Activated naive CD8-positive, alpha-beta T cell treated with anti-CD3 and anti-CD28 coated beads for 36 hours (primary cell): ENCODE measurements at places on chromosomes 11 and 22. TPM values are rescaled to one million over a fixed set of nuclear protein-coding genes. Genes with fewer than 3 reads are reported as not detected.

GRCh38 chr11:66429983-66430602 is 8.6 kb downstream of the MRPL11 start:
- peak; percentile 71 for DNase-seq

- DNase-seq: no peak
These were observed 3.9 kb downstream of the LRRC10B start for GRCh38 chr11:61512435-61512834.

- DNase-seq: no peak
These were observed 60.1 kb downstream of the PDE3B start for GRCh38 chr11:14703731-14704130.

DNA sequence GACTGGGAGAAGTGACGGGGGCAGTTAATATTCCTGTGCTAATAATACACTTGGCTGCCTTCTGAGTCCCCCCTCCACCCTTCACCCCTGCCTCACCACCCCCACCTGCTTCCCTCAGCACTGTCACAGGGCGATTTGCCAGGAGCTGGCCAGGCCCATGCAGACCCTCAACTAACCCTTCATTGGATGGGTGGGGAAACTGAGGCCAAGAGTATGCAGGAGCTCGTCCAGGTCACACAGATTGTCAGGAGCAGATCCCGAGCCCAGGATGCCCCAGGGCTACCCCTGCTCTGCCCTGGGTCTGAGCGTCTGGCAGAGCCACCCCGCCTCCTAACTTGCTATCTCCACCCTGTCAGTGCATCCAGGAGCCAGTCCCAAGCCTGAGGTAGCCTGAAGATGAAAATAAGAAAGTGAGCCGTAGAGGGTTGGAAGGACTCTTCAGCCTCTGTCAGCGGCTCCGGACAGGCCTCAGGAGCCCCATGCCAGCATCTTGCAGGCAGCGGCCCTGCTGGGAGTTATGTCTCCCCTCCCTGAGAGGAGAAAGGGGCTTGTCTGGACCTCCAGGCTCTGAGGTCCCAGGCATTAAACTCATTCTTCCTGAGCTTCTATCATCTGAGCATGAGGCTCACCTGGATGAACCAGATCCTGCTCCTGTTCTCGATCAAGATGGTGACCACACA is 6.2 kb downstream of the TPBGL start:
- DNase-seq: no peak

GRCh38 chr22:22479999-22480532 is 28.5 kb downstream of the ZNF280B start:
- no peak for DNase-seq

DNA sequence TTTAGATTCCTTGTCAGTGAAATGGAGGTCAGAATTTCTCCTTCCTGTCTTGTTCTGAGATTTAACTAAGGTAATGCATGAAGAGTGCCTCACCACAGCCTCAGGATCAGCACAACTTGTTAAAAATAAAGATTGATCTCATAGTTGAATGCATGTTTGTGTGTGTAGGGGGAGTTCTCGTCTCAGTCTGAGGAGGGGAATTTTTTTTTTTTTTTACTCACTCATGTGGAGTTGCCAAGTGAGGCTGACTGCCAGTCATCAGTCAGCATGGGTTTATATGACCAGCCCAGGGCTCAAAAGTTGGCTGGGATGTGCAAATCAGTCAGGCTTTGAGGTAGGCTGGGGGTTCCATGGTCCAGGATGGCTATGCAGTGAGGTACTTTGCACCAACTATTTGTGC is 113.2 kb downstream of the FANCF start:
- no peak for DNase-seq

Gene OOSP2
- total RNA-seq: not detected

DNA sequence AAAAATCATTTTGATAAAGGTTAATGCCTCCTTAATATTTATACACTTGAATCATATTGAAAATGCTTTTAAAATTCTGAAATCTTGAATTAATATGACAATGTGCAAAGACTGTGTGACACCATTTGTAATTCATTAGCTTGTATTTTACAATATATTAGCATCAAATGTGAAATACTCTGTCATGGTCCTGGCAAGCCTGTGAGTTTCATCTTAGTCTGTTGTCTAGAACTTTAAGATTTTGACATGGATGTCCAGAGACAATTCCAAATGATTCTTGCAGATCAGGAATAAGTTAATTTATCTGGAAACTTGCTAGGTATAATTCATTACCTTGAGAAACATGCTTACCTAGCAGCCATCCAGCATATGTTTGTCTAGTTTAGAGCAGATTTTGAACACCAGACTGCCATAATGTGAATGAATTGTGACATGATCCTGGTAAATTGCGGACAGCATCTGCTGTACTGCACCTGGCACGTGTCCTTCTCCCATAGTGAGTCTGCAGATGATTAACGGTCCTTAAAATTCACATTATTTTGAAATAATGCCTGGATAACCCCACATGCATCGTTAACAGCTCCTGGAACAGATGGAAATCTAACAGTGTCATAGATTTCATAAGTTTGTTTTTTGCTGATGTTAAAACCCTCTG is 34.5 kb upstream of the DEUP1 start:
- no peak for DNase-seq

DNA sequence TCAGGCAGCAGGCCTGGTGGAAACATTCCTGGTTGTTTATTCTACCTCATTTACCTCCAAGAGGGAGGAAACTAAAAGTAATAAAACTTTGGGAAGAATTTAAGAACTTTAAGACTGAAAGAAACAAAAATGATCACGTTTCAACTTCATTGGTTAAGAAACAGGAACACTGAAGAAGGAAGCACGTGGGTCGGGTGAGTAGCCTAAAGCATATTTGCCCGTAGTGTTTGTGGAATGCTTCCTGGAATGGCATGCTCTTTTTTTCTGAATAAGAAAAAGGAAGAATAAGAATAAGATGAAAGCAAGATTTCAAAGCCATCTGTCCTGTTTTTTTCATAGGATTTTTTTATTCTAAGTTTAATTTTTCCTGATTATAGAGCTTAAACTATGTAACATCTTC is 83.1 kb downstream of the WNT11 start:
- no peak for DNase-seq

Gene MRGPRX3
- total RNA-seq: not detected

DNA sequence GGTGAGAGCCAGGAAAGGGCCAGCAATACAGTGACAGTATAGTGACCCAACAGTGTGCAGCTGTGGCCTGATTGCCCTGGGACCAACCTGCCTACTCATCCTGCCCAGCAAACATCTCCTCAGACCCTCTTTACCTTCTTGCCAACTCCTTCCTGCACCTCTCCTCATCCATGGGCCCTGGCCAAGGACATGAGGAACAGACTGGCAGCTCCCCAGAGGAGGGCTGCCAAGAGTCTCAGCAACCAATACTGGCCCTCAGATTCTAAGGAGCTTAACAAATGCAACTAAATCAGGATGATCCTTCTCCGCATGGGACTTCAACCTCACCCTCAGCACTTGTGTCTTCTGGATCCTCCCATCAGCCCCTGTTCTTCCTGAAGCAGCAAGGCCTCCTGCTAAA is 77.0 kb downstream of the RPL27A start:
- DNase-seq: no peak

Gene SHISA8
- total RNA-seq: 0.68 TPM

Gene PHOX2A
- not detected for total RNA-seq

Gene BATF2
- 0.08 TPM for total RNA-seq

Gene OR5M11
- total RNA-seq: not detected

DNA sequence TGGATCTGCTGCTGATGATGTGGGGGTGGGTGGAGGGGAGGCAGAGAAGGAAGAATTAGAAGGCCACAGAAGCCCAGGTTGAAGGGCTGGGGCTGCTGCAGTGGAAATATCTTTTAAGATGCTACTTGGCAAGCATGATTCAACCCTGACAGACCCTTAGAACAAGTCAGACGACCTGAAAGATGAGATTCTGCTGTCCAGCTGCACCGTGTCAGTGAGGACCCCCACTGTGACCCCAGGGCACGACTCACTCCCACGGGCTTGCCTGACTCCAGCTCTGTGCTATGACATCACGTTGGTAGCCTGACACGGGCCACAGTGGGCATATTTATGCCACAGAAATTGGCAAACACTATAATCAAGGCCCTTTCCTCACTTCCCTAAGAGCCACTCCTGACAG is 36.0 kb downstream of the LRFN4 start:
- DNase-seq: no peak

GRCh38 chr11:33557201-33557600 is 143.4 kb downstream of the C11orf91 start:
- DNase-seq: no peak

Gene GAS2
- 1.9 TPM for total RNA-seq

GRCh38 chr22:35305525-35306070 is 5.9 kb downstream of the TOM1 start:
- DNase-seq: no peak

DNA sequence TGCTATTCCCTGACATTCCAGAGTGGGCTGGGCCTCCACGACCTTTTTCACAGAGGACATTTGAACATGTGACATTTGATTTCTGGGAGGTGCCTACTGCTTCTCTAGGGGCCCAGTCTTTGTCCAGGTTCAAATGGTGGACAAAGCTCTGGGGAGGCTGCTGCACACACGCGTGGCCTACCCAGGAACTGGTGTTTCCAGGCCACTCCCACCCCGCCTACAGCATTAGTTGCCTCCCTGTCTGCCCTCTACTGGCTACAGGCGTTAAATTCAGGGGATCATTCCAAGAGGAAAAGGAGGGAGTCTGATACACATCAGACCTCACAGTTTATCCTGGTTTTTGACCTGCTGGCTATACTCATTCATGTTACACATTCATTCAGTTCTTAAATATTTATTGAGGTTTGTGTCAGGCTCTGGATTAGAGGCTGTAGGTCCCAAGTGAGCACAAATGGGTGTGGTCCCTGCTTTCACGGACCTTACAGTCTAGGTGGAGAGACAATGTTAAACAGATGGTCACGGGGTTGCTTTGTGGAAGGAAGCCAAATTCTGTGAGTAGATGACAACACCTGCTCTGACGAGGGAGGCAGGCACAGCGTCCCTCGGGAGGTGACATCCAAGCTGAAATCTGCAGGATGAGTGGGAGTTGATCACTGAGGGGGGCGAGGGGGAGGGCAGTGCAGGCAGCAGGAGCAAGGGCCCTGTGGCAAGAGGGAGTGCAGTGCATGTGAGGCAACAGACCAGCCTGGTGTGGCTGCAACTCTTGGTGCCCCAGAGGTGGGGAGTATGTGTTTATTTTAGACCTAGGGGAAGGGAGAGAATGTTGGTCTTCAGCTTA is 11.8 kb downstream of the TUB start:
- peak; percentile 50 for DNase-seq

Gene UBASH3B
- total RNA-seq: 30.6 TPM

- no peak for DNase-seq
These were observed 32.7 kb upstream of the PARVG start for GRCh38 chr22:44147821-44148574.

Gene PLAAT4
- total RNA-seq: 40.5 TPM

DNA sequence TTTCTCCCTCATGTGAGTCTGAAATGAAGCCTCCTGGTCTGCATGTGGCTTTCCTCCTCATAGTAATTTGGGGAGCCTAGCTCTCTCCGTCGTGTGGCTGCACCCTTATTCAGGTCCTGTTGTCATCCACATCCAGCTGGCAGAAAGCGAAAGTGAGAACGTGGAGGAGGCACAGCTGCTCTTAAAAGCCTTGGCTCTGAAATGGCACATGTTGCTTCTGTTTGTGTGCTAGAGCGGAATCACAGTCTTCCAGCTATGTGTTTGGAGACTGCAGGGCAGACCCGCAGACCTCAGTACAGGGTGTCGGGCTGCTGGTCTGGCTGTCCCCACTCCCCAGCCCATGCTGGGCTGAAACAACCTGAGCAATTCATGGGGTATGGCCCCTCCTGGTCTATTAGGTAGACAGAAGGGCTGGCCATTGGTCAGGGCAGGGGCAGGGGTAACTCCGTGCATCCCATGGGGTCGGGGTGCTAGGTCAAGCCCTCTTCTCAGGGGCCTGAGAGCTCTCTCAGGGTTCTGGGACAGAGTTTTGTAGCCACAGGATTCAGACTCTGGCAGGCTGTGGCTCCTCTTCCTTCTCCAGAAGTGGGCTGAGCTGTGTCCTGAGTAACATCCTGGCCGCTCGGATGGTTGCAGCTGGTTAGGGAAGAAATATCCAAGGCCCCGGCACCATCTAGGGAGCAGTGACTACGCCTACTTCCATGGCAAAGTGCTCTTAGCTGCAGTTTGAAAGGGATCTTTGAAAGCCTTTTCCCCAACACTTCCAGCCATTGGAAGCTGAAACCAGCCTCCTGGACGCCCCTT is 50.6 kb downstream of the C11orf96 start:
- no peak for DNase-seq

Gene EXPH5
- 3.1 TPM for total RNA-seq

DNA sequence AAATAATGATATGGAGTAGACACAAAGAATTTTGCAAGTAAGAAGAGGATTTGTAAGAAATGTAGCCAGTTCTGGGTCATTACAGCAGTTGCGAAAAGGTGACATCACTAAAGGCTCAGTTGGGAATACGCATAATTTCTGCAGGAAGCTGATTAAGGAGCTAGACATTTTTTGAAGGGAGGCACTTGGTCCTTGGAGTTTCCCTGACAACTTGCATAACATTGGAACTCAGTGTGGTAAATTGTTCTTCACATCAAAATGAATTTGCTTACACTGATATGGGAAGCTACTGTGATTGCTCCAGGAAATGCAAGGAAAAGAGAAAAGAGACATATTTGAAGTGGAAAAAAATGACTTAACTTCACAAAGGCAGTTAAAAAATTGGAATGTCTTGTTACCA is 626.1 kb downstream of the NELL1 start:
- no peak for DNase-seq

Gene RHOD
- 0.50 TPM for total RNA-seq

DNA sequence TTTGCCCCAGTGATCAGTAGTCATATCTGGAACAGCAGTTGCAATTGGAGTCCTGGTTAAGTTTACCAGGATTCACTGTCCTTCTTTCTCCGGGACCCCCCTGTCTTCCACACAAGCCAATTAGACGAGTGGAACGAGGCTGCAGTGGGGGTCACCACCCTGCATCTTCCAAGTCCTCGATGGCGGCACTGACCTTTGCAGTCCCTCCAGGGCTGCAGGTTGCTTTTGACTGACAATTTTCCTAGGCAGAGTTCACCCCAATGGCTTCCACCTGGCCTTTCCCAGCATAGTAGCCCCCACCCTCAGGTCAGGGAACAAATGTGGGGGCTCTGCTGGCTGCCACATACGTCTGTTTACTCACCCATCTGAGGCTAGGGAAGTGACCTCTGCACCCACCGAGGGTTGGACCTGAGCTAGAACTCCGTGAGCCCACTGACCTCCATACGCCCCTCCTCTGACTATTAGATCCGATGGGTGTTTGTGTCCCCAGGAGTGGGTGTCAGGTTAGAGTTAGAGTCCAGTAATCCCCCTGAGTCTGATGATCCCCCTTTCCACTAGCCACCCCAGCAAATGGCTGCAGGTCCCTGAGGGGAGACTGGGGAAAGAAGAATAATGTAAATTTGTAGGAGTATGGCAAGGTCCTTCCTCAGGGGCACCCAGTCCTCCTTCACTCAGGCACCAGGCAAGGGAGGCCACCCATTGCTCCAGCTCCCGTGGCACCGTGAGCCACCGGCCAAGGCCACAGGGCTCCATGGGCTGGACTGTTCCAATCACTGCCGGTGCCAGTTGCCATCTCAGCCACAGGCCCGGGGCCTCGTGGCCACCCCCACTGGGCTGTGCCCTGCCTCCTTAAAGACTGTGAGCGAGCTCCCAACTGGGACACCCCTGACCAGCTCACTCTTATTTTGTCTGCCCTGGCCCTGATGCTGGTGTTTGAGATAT is 5.5 kb downstream of the C11orf21 start:
- DNase-seq: no peak

- no peak for DNase-seq
These were observed 301.6 kb upstream of the C11orf87 start for GRCh38 chr11:109120341-109120740.

- DNase-seq: no peak
These were observed 199.7 kb downstream of the C11orf91 start for GRCh38 chr11:33500861-33501479.

Gene CECR2
- total RNA-seq: 0.10 TPM

- DNase-seq: no peak
These were observed 88.3 kb upstream of the CRTAM start for GRCh38 chr11:122750049-122750448.
